Stomach (tissue), 19 donors: ENCODE measurements at places on chromosomes 12 and 14.
A peak's percentile ranks its signal among the peaks of the same experiment; 100 is the strongest.

DNA sequence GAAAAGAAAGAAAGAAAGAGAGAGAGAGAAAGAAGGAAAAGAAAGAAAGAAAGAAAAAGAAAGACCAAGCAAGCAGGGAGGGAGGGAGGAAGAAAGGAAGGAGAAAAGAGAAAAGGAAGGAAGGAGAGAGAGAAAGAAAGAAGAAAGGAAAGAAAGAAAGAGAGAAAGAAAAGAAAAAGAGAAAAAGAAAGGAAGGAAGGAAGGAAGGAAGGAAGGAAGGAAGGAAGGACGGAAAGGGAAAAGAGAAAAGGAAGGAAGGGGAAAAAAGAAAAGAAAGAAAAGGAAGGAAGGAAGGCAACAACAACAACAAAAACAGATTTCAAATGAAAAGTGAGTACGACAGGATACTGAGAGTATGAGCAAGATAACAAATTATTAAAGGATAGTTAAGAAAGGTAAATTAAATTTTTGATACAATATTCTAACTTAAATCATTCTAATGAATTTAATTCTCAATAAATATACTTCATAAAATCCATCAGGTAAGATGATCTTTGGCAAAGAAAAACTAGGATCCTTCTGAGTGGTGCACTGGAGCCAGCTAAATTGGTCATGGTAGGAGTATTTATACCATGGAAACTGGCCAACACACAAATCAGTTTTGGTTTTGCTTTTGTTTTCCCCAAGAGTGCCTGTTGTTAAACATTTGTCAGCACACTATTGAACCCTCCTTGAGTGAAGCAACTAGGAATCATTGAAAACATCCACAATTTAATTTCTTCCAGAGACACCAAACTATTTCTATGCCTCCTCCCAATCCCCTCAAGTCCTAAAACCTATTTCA is 56.1 kb upstream of the DYRK2 start:
- DNase-seq: peak; percentile 67

DNA sequence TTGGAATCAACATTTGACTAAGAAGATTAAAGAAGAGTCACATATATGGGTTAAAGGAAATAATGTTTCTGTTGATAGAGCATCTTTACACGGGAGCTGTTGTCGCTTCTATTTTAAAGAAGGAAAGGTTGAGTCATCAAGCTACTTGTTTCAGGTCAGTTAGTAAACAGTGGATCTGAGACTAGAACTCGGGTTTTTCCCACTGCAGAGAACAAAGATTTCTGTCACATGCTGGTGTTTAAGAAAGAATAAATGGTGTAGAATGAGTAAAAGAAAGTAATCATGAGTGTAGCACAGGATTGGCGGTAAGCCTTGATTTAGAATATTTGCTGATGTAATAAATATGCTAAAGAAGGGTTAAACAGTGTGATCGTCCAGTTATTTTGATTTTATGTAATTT is 455.5 kb downstream of the AEBP2 start:
- DNase-seq: no peak

GRCh38 chr14:72810201-72810600 is 83.7 kb downstream of the DPF3 start:
- no peak for DNase-seq

DNA sequence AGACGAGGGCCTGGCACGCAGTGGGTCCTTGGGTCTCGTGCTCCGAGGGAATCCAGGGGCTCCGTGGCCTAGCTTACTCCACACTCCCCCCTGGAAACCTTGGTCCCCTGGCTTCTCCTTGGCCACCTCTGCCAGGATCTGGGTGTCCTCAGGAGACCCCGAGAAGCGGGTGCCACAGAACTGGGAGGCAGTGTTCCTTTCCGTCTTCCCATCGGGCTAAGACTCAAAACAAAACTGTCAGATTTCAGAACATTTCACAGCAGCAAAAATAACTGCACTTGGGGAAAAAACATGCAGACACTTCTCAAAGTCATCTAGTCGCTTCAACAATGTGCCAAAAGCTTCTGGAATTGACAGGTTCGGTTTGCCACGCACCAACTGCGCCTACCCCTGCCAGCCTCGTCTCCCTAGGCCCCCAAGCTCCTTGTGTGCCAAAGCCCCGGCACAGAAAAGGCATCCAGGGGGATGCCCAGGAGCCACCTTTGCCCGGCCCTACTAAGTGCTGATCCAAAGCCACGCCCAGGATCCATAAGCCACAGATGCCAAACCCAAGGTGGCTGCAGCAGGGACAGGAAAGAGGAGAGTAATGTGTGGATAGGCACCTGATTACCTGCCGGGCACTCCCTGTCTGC is 58.4 kb upstream of the DIO3 start:
- no peak for DNase-seq

DNA sequence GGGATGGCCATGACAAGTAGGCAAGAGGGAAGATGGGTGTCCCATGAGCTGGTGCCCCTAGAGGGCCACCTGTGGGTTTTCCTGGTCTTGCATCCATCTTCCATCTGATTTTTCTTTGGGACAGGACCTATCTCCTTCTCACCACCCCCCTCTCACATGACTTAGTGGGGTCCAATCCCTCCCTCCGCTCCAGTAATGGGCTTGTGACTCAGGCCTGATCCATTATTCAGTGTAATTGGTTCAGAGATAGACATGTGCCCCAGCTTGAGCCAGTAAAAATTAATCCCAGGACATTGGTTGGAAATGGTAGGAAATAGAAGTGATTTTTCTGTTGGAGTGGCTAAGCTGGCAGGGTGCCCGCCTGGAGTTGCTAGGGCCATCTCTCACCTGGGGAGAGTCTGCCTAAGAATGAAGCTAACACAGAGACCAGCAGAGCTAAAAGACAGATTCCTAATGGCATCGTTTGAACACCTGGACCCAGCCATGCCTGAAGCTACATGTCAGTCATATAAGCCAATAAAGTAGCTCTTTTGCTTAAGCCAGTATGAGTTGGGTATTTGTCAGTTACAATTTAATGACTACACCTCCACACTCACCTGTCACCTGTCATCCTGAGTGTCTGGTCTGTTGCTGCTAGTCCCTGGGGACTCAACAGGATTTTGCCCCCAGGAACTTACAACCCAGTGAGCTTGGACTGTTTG is 14.7 kb downstream of the RASAL1 start:
- no peak for DNase-seq

- DNase-seq: no peak
Measured at GRCh38 chr12:106010741-106011140, 128.0 kb downstream of the NUAK1 start.

GRCh38 chr12:2138871-2139308 is 86.1 kb downstream of the CACNA1C start:
- no peak for DNase-seq

DNA sequence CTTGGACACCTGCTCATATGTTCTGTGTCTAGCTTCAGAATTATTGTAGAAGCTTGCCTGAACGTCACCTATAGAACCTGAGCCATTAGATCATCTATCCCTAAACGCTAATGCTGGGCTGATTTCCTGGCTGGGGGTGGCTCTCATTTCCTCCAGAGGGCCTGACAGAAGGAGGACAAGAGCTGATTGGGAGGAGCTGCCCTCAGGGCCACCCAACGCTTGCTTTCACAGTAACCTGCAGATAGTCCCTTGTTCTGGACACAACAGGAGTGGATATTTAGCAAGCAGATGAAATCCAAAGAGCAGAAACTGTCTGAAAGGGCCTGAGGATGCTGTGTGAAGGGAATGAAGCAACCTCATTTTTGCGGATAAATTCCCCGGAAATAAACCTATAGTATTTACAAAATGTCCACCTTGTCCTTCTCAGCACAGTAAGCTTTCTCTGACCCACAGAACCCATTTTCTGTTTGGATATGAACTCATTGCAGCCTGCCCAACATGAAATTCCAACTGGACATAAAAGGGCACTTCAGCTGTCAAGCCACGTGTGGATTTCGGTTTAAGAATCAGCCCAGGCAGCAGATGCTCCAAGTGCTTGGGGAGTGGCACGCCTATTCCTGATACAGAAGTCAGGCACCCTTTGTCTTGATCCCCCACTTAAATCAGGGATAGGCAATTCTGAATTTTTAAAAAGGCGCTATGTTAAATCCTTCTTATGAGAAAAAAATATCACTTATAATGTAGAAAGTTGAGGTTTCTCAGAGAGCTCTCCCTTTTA is 32.8 kb upstream of the TUBA1C start:
- no peak for DNase-seq

- DNase-seq: peak; percentile 35
Measured at GRCh38 chr12:131828671-131829355, 620 bp downstream of the MMP17 start.

DNA sequence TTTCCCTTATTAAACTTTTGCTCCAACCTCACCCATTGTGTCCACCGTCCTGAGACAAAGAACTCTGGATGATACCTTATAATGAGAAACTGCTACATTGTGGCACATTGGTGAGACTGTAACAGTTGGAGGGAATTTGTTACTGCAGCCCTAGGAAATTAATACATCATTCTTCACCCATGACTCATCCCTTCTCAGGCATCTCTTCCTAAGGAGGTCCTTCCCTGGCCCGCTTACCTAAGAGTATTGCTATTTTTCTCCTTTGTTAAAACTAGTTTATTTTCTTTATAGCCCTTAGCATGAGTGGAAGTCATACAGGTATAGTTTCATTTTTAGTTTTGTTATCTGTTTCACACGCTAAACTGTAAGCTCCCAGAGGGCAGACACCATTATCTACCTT is 87.1 kb downstream of the TMEM260 start:
- DNase-seq: no peak

DNA sequence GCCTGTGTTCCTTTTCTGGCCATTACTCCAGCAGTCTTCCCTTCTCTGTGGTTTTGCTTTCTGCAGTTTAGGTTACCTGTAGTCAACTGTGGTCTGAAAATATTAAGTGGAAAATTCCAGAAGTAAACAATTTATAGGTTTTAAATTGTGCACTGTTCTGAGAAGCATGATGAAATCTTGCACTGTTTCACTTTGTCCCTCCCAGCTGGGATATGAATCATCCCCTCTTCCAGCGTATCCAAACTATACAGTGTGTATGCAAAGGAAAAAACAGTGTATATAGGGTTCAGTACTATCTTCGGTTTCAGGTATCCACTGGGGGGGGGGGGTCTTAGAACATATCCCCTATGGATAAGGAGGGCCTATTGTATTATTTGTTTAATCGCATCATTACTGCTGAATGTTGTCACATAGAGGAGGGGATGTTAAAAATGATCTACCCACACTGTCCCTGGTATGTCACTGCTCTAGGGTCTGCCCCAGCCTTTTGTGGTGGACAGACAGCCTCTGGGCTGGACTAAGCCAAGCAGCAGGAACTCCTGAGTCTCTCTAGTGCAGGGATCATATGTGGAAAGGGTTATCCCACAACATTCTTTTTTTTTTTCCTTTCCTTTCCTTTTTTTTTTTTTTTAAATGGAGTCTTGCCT is 109.1 kb upstream of the MAX start:
- no peak for DNase-seq

DNA sequence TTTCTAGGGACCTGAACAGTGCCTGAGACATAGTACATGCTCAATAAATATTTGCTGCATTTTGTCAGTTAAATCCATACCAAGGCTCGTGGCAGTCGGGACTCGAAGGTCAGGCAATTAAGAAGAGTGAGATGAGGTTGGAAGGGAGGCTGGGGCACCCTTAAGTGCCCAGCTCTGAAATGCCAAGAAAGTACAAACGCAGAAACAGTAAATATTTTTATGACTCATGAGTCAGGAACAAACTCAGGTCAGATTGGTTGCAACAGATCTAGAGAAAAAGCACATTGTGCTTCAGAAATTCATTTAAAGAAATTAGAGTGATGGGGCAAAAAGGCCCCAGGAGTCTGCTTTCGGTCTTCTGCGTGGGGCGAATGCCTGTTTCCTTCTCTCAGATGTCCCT is 83.0 kb upstream of the FZD10 start:
- no peak for DNase-seq

- DNase-seq: peak; percentile 67
Measured at GRCh38 chr14:89767861-89768268, 186.7 kb downstream of the EFCAB11 start.

DNA sequence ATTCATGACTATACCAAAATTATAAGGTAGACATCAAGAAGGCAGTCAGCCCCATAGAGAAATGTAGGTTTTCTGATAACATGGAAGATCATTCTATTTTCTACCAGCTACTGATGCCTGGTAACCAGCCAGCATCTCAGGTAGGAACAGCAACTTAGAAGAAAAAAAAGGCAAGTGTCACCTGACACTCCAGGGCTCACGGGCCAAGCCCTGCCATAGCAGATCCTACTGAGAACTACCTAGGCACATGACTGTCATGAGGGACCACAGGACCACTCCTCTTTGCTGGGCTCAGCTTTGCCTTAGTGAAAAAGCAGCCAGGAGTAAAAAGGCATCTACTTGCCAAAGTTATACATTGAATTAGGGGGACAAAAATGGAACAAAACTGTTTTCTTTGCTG is 33.4 kb downstream of the CORO1C start:
- no peak for DNase-seq

GRCh38 chr12:97977870-97978405 is 515.3 kb downstream of the RMST start:
- DNase-seq: no peak

- no peak for DNase-seq
Measured at GRCh38 chr14:83467811-83468210, 1934.2 kb upstream of the SEL1L start.

- no peak for DNase-seq
Measured at GRCh38 chr12:98229540-98229924, 285.9 kb upstream of the TMPO start.

DNA sequence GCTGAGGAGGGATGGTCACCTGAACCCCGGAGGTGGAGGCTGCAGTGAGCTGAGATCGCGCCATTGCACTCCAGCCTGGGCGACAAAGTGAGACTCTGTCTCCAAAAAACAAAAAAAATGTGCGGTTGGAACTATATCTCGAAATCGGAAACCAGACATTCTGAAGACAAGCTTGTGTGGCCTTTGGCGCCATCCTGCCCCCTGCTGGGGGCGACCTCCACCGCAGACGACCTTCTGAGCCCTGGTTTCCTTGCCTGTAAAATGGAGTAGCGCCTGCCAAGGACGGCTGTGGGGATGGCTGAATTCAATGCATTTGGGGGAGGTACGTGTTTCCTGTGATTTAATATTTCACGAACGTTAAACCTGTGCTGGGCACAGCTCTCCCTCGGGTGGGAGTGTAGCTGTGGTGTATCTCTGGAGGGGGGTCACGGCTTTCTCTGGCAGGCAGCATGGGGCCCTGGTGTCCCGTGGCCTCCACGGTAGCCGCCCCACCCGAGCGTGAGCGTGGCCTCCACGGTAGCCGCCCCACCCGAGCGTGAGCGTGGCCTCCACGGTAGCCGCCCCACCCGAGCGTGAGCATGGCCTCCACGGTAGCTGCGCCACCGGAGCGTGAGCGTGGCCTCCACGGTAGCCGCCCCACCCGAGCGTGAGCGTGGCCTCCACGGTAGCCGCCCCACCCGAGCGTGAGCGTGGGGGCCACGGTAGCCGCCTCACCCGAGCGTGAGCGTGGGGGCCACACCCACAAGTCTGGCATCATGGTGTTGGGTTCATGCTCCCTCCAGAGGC is 55.3 kb downstream of the LRCOL1 start:
- DNase-seq: no peak

- DNase-seq: no peak
Measured at GRCh38 chr12:77537663-77538062, 293.0 kb upstream of the NAV3 start.

- no peak for DNase-seq
Measured at GRCh38 chr14:96762650-96763049, 34.5 kb upstream of the VRK1 start.
